GM12892 (cell line): ENCODE measurements at places on chromosomes 6 and 20.

- no peak for DNase-seq
Measured at GRCh38 chr20:54587408-54587807, 112.0 kb downstream of the DOK5 start.

GRCh38 chr6:127147534-127147933 is 29.1 kb downstream of the RSPO3 start:
- DNase-seq: no peak

GRCh38 chr6:119077643-119078375 is 655 bp downstream of the FAM184A start:
- DNase-seq: peak; percentile 10

DNA sequence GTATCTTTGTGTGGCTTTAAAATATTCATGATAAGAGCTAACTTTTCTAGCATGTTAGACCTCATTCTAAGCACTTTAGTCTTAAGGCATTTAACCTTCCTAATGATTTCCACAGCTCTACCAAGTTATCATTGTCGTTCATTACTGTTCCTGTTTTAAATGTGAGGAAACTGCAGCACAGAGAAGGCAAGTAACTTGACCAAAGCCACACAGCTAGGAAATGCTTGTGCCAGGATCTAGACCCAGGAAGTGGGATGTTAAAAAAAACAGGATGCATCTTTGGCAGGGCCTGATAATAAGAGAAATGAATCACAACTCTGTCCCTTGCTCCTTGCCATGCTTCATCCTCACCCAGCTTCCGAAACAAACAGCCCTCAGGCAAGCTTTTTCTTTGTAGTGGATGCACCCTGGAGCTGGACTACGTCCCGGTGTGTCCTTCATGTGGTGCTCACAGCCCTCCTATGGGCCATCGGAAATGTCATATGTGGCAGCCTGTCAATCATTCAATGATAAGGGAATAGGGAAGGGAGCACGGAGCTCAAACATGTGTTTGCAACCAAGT is 196.9 kb upstream of the RREB1 start:
- DNase-seq: no peak

- DNase-seq: no peak
Measured at GRCh38 chr6:16748025-16748319, 13.3 kb downstream of the ATXN1 start.

GRCh38 chr6:40328386-40328985 is 258.7 kb downstream of the LRFN2 start:
- no peak for DNase-seq

DNA sequence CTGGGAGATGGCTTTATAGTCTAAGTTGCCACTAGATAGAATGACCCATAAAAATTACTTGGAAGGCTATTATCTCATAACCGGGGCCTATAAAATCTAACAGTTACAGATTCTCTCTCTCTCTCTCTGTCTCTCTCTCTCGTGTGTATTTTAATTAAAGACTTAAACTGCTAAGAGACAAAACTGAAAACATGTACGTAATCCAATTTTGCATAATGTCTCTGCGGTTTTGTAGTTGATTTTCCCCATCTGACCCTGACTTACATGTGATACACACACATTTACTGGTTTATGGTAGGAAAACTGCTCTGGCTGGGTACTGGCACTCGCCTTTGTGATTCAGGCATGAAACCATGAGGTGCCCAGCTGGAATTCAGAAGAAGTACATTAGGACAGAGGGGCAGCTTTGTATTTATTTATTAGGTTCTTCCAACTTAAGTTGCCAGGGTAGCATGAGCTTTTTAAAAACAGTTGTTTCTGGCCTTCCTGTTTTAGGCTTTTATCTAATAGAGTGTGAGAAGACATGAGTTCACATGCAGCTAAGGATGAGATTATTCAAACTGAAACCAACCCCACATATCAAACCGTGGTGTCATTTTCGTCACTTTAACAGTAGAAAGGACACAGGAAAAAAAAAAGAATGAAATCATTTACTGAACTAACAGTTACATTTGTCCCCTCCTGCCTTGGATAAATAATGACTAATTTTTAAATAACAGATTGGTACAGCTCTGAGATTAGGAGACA is 182.5 kb downstream of the GMPR start:
- DNase-seq: no peak

GRCh38 chr6:112087136-112087911 is at the start of the genes FAM229B and TUBE1:
Gene FAM229B, plus strand, starts transcription at chr6:112087591. Its CDS starts 11,693 bp downstream, at chr6:112099284.
Gene TUBE1, minus strand, starts transcription at chr6:112087482. Its CDS starts 48 bp downstream, at chr6:112087434.
- DNase-seq: peak; percentile 41

DNA sequence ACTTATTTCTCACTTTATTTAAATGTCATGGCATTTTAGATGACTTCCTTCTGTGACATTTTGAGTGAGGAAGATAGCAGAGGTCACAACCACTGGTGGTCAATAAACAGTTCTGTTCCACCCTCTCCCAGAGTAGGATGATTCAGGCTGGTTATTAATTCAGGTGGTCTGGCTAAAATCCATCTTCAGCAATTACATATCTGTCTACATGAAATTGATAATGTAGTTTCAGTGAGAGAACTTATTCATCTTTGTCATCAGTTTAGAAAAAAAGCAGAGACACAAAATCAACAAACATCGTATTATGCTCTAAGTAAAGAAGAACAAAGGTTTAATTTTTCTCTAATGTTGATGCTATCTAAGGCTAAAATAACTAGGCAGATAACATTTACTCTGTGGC is 525.5 kb downstream of the TENT5A start:
- DNase-seq: no peak

DNA sequence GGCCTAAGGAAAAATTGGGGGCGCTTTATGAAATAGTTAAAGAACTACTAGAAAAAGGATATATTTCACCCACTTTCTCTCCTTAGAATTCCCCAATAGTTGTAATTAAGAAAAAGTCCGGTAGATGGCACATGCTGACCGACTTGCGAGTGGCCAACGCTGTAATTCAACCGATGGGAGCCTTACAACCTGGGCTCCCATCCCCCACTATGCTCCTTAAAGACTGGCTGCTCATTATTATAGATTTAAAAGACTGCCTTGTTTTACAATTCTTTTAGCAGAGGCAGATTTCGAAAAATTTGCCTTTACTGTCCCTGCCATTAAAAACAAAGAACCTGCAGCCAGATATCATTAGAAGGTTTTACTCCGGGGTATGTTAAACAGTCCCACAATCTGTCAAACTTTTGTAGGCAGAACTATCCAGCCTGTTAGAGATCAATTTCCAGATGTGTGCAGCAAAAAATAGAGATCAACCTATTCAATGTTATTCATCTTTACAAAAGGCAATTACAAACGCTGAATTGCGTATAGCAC is 58.5 kb upstream of the PRSS16 start:
- DNase-seq: peak; percentile 29

DNA sequence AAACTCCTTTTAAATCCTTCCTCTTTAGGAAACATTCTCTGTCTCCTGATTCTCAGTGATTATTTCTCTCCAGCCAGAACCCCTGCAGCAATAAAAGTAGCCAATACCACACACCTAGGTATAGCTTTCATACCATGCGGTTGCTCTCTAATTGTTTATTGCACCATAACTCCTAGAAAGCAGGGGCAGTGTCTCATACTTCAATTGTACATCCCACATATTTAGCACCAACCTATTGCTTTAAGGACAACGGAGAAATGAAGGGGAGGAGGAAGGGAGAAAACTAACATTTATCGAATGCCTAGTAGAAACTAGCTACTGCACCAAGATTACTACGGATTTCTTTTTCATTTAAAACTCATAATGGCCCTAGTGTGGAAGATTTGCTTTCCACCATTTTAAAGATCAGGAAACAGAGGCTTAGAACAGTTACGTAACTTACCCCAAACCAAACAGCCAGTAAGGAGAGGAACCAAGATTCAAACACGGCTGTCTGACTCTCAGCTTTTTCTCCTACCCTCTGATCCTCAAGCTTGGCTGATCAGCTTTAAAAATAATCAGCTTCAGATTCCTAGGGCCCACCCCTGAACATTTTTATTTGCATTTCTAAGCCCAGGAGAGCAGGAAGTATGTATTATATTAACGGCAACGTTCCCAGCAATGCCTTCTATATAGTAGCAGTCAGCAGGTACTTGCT is 43.4 kb upstream of the ATXN1 start:
- no peak for DNase-seq

DNA sequence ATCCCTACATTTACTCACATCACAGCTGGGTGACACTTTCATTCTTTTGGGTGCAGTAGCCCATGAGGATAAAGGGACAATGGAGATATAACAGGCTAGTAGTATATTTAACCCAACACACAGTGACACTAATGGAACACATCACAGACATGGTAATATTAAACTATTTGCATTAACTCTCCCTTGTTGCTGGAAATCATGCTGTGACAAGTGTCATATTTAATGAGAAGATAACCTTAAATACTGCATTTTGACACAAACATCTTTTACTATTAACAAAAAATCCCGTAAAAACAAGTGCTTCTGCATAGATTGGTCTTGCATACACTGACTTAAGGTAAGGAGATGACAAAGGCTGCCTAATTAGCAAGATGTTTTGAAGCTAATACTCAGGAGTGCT is 45.5 kb downstream of the CNR1 start:
- DNase-seq: no peak

DNA sequence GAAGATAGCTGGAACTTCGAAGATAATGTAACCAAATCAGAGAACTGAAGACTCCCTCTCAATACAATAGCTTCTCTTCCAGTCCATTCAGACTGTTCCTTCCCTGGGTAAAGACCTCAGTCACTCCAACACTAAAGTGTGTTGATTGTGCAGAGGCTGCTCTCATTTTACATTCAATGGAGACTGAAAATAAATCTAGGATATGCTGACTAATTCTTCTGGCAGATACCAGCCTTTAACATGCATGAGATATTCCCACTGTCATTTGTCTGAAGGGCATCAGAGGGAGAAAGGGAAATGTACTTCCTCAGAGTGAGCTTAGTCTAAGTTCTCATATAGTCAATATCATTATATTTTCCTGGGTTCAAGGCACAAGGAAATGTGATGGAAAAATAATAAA is 166.4 kb upstream of the IRAK1BP1 start:
- DNase-seq: no peak

GRCh38 chr20:44467289-44467883 is 8.3 kb upstream of the TTPAL start:
- no peak for DNase-seq

DNA sequence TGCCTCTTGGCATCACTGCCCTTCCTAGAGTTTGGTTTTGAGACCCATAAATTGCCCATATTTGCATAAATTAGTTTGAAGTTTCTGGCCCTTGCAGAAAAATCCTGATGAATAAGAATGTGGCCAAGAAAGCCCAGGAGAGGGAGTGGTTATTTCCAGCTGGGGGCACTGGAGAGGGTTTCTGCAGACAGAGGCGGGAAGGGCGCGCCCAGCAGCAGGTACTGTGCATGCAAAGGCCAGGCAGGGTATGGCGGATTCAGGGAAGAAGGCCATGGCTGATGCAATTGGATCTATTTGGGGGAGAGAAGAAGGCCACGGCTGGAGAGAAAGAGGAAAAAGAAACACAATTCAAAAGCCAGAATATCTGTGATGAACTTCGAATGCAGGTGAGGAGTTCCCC is 48.2 kb upstream of the PXDC1 start:
- DNase-seq: no peak

- no peak for DNase-seq
Measured at GRCh38 chr6:157001716-157002115, 224.5 kb downstream of the ARID1B start.

DNA sequence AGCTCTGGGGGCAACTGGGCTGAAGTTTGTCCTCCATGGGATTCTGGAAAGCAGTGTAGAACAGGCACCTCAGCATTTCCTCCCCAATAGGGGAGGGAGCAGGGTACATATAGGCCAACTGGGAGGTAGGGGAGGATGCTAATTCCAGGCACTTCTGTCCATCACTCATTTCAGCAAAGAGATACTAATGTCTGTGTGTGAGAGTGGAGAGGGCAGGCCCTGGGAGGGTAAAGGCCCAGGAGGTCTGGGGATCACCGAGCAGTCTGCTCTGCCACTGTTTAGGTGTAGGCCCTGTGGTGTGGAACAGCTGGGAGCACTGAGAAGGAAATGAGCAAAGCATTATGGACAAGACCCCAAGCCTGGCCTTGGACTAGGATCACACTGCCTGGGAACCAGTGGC is 158.7 kb downstream of the SLC24A3 start:
- DNase-seq: no peak

GRCh38 chr6:46210294-46210693 is 39.5 kb upstream of the ENPP5 start:
- no peak for DNase-seq

DNA sequence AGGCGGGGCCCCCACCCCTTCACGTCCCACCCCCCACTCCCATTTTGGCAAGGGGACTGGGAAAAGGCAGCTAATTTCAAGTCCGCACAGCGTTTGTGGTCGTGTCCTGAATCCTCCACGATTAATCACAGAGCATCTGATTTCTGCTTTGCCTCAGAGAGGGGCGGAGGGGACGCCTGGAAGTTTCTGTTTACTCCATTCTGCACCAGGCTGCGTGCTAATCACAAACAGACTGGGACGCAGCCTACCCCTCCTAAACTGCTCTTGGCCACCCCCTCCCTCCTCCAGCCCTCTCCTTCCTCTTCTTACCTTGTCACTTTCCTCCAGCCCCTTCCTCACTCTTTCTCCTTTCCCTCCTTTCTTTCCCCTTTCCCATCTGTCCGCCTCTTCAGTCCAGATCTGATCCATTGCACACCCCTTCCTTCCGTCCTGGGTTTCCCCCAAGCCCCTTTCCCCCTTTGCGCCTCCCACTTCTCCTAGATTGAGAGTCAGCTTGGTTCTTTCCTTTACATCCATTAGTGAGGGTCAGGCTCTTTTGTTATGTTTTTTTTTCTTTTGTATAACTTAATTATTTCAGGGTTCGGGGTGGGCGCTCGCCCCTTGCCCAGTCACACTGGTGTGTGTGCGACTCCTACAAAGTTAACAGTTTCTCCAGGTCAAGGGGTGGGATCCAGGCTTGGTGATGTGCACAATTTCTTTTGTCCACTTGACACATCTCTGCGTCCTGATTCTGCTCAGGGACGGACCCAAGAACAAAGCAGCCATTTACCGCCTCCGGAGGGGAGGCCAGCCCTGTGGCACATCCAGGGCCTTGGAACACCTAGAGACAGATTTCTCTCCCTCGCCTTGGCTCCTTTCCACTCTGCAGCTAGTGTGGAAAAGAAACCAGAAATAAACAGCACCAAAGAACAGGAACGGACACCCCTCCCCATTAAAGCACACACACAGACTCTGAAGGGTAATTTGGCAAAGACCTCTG is 520 bp upstream of the RIPOR3 start:
- DNase-seq: no peak

DNA sequence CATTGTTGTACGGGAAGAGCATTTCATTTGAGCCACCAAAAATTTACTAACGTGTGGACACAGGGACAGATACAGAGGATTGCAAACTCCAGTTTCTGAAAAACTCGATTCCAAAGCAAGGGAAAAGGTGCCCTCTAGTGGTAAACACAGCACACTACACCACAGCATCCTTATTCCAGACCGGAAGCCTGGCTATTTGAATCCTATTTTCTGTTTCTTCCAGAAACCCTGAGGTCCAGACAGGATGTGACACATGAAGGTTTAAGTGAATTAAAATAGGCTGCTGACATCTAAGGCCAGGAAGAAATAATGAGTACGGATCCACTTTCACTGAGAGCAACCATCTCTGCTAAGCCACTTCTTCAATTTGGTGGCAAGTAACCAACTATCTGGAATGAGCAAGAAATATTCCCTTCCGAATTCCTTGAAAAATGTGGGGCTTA is 31.8 kb upstream of the GMPR start:
- no peak for DNase-seq
